ENCODE measurements at places on chromosomes 11 and 22.

DNA sequence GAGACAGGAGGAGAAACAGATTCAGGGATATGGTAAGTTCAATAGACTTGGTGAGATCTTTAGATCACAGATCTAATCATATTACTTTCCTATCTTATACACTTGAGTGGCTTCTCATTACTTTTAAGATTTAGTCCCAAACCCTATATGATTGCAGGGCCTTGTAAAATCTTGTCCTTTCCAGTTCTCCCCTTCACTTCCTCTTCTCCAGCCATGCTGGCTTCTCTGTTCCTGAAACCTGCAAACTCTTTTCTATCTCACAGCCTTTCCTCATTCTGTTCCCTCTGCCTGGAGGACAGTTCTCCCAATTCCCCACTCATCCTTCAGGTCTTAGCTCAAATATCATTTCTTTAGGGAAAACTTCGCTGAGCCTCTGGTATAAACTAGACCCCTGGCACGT lies 65.9 kb upstream of the BIRC3 start:
- DNase-seq = no peak

- no peak for DNase-seq
Observed at GRCh38 chr11:109209572-109209971, 212.4 kb upstream of the C11orf87 start.

GRCh38 chr11:23252426-23252825 lies 392.2 kb upstream of the CCDC179 start:
- no peak for DNase-seq

- DNase-seq = no peak
Observed at GRCh38 chr11:23206741-23207336, 346.6 kb upstream of the CCDC179 start.

All from K562 (cell line).